A172 (cell line): ENCODE measurements at places on chromosomes 13 and 19. TPM values are rescaled to one million over a fixed set of nuclear protein-coding genes. Genes with fewer than 3 reads are reported as not detected.
A peak's percentile ranks its signal among the peaks of the same experiment; 100 is the strongest.

The CEACAM4 gene
- not detected in 2 replicates for total RNA-seq

The PAF1 gene
- total RNA-seq: 55.3 and 69.9 TPM in 2 replicates

DNA sequence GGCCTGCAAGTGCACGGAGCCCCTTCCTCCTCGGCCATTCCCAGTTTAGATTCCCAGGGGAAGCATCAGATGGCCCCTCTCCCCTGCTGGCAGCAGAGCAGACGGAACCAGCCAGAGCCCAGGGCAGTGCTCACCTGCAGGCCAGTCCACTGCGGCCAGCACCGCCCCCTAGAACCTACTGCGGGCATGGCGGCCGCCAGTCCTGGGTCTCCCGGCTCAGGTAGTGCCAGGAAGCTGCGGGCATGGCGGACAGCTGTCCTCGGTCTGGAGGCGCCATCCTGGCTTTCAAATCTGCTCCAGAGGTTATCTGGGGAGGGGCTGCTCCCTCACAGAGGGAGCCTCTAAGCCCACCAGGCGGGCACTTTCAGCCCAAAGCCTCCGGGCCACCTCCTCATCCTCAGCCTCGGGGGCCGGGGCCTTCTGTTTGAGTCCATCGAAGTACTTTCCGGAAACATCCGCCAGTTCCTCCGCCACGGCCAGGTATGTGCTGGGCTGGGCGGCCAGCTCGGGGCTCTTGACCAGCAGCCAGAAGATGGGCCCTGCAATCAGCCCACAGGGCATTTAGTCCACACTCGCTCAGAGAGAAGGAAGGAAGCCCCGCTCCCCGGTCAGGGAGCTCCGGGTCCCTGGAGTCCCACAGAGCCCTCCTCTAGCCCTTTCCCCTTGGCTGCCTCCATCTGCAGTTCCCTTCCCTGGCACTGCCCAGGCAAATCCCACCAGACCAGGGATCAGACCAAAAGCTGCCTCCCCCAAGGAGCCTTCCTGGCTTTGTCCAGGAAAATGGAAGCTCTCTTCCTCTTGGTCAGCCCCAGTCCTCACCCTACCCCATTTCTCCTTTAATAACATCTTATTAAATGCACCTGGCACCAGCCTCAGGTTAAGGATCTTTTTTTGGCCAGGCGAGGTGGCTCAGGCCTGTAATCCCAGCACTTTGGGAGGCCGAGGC, 7.0 kb upstream of the GP6 start:
- DNase-seq: no peak

DNA sequence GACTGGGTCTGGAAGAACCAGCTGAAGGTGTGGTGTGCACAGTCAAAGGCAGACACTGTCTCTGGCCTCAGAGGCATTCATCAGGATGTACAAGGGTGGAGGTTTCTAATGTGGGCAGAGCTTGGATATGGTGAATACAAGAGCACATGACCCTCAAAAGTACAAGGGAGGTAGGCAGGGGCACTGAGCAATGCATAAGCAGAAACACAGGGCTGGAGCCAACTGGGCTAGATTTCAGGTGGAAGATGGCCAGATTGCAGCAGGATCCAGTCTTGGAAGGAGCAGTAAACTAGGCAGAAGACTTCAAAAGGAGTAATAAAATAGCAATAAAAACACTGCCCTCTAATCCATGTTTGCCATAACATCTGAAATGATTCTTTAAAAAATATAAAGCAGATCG, 417.1 kb downstream of the OLFM4 start:
- no peak for DNase-seq

DNA sequence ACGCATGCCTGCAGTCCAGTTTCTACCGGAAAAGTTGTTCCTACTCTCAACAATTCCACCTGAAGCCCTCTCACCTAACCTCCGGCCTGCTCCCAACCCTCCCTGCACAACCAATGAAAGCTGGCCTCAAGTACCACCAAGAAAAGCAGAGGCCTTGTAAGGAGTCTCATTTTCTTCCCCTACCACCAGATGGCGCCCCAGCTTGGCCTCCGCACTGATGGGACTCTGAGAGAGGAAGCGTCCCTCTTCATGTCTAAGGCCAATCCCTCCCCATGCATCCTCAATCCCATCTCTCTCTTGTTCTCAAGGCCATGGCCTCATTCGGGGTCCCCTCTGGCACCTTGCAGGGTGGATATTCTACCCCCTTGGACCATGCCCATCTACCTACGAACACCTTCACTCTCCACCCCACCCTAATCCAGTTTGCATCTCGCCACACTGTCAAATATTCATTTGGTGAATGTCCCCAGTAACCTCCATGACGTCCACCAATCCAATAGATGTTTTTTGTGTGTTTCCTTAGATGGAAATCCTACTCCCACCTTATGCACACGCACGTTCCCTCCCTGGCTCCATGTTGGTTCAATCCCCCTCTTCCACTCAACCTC, 412.8 kb downstream of the ZNF536 start:
- peak; percentile 24 for DNase-seq

The WDR83 gene
- 14.9 and 15.1 TPM in 2 replicates for total RNA-seq

The MUC16 gene
- total RNA-seq: 0.02 TPM in 1 of 2 replicates, not detected in the other

GRCh38 chr19:16068696-16069259, 7.5 kb upstream of the TPM4 start:
- no peak for DNase-seq

DNA sequence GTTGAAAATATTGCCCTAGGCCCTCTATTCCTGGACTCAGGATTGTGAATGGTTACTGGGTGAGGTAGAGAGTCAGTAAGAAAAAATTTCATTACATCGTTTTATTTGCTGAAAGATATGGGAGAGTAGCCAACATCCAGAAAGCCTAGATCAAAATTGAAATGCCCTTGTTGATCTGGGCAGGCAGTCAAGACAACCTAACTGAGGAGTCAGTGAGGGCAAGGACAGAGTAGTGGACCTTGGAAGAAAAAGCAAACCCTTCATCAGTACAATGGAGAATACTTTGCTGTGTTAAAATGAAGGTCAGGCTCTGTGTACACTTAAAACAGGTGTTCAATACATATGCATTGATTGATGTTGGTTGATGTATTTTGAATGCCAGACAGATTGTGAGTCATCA, 576.7 kb downstream of the OLFM4 start:
- DNase-seq: no peak

- DNase-seq: no peak
These were observed 1.4 kb upstream of the HPN start for GRCh38 chr19:35039881-35040825.

DNA sequence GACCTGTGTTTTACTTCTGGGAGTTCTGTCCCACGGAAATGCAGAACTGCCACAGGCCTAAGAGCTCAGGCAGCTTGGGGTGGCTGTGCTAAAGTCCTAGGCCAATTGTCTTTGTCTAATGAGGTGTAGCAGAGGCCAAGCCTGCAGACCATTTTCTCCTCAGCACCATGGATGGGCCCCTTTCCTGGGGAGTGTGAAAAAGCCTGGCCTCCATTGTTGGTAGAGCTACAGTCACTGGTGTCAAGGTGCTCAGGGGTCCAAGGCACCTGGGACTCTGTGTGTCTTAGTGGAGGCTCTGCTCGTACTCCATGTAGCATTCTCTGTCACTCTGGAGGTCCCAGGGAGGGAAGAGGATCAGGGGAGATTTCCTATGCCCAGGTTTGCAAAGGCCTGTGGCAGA, 329.6 kb downstream of the SLITRK5 start:
- DNase-seq: no peak

The MIA gene
- total RNA-seq: not detected in 2 replicates

The DLL3 gene
- total RNA-seq: not detected in 2 replicates
